PC-3 (cell line): ENCODE measurements at places on chromosomes 3 and 15.

GRCh38 chr3:179091113-179091512 lies 19.5 kb upstream of the ZMAT3 start:
- DNase-seq, result no peak
- H3K4me1 ChIP-seq, result no peaks in the 10 kb centered on the region
- H3K36me3 ChIP-seq, result no peaks in the 10 kb centered on the region
- no peak overlapping the region for H3K27ac ChIP-seq

DNA sequence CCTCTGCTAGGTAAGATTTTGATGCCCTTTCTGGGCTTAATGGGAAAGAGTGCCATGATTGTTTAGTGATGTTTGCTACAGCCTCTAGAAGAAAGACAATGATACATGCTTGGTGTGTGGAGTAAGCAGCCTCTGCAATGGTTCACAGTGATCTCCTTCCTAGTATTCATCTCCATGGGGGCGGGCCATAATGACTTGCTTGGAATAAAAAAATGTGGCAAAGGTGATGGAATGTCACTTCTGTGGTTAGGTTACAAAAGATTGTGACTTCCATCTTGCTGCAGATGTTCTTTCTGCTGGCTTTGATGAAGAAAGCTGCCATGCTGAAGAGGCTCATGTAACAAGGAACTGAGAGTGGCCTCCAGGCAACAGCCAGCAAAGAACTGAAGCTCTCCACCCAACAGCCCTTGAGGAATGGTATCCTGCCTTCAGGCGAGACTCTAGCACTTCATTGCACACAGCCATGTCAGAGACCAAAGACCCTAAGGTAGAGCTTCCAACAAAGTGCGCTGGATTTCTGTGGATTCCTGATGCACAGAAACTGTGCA lies 139.1 kb upstream of the LRIG1 start:
- no peaks in the 10 kb centered on the region for H3K27me3 ChIP-seq
- no peak for DNase-seq
- no peak overlapping the region for H3K27ac ChIP-seq
- H3K4me1 ChIP-seq, result no peaks in the 10 kb centered on the region
- no peaks in the 10 kb centered on the region for H3K36me3 ChIP-seq

DNA sequence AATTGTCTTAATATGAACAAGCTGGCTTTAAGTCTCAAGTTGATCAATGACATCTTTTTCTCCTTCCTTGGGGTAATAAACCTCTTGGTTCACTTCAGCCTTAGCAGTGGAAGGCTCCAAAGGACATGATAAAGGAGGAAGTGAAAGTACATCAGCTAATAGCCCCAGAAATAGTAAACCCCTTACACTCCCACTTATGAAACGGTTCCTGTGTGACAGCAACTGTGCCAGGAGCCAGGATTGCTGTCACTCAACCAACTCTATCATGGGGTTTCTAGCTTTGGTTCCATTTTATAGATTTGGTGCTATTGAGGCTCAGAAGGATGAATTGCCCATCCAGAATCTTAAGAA lies 216.7 kb downstream of the ABHD5 start:
- no peaks in the 10 kb centered on the region for H3K36me3 ChIP-seq
- no peak for DNase-seq
- H3K27me3 ChIP-seq, result no peaks in the 10 kb centered on the region
- H3K27ac ChIP-seq, result no peak overlapping the region

DNA sequence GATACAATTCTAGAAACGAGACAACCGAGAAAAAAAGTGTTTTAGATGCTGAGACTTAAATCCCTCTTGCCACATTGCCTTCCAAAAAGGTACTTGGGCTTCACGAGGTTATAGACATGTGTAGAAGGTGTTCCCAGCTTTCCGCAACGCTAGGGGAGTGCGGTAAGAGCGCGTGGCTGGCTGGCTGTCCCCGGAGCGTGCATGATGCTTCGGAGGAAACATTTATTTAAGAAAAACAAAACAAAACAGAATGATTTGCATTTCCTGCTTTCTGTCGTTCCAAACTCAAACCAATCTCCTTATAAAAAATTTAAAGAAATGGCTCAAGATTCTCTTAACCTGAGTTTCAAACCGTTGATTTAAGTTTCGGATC lies 841 bp downstream of the SLC6A20 start:
- H3K27ac ChIP-seq, result no peak overlapping the region
- peaks cover 13% of the 10 kb centered on the region; the same call in 1 of the 2 replicates for H3K4me1 ChIP-seq
- no peaks in the 10 kb centered on the region for H3K36me3 ChIP-seq
- no peaks in the 10 kb centered on the region for H3K27me3 ChIP-seq
- no peak for DNase-seq

GRCh38 chr15:89113296-89114024 lies 25.2 kb downstream of the ABHD2 start:
- H3K36me3 ChIP-seq, result peaks cover 8% of the 10 kb centered on the region
- peaks cover 34% of the 10 kb centered on the region for H3K4me1 ChIP-seq
- H3K27me3 ChIP-seq, result no peaks in the 10 kb centered on the region
- DNase-seq, result no peak
- peak overlapping the region; percentile 48; the same call in 1 of the 2 replicates for H3K27ac ChIP-seq
- no peak overlapping the region for H3K4me3 ChIP-seq
